ENCODE measurements at places on chromosomes 5 and 9. TPM values are rescaled to one million over a fixed set of nuclear protein-coding genes. Genes with fewer than 3 reads are reported as not detected.

TMOD1 gene
- 5.5 TPM for total RNA-seq

SSNA1 gene
- 27.5 TPM for total RNA-seq

RALGDS gene
- 99.2 TPM for total RNA-seq

OTULINL gene
- 14.1 TPM for total RNA-seq

CER1 gene
- total RNA-seq = 0.69 TPM

SPACA9 gene
- 5.1 TPM for total RNA-seq

MAST4 gene
- 30.2 TPM for total RNA-seq

ANKS6 gene
- total RNA-seq = 6.7 TPM

SLC4A9 gene
- total RNA-seq = 0.23 TPM

Data from diencephalon (tissue), 1 donor.